ENCODE measurements at places on chromosomes 2 and 18. TPM values are rescaled to one million over a fixed set of nuclear protein-coding genes. Genes with fewer than 3 reads are reported as not detected.

Gene PJVK
- 1.0 TPM for polyA plus RNA-seq

Gene CCT7
- polyA plus RNA-seq = 120 TPM

Gene KLHL14
- 0.40 TPM for polyA plus RNA-seq

Gene CRACDL
- 3.0 TPM for polyA plus RNA-seq

Gene SERPINB12
- polyA plus RNA-seq = not detected

Gene GPR55
- polyA plus RNA-seq = 1.6 TPM

Gene MAP2
- polyA plus RNA-seq = 3.2 TPM

Gene ACADL
- polyA plus RNA-seq = 6.4 TPM

Gene FN1
- polyA plus RNA-seq = 14.9 TPM

Gene WDR75
- 11.6 TPM for polyA plus RNA-seq

Gene RMDN2
- 5.1 TPM for polyA plus RNA-seq

Gene MAB21L4
- polyA plus RNA-seq = 4.0 TPM

Gene SCG2
- polyA plus RNA-seq = 40.2 TPM

Gene MARCO
- 2.2 TPM for polyA plus RNA-seq

Gene PLEK
- polyA plus RNA-seq = 6.6 TPM

Gene COL5A2
- polyA plus RNA-seq = 66.1 TPM

Gene FAM117B
- 4.0 TPM for polyA plus RNA-seq

Gene CFC1
- 0.18 TPM for polyA plus RNA-seq

Gene L3MBTL4
- 2.9 TPM for polyA plus RNA-seq
